Activated naive CD4-positive, alpha-beta T cell (primary cell): ENCODE measurements at places on chromosomes 6 and 20.

GRCh38 chr6:47479140-47479508, 1.5 kb downstream of the CD2AP start:
- DNase-seq, result no peak

GRCh38 chr6:144416244-144416643, 131.1 kb downstream of the UTRN start:
- no peak for DNase-seq

DNA sequence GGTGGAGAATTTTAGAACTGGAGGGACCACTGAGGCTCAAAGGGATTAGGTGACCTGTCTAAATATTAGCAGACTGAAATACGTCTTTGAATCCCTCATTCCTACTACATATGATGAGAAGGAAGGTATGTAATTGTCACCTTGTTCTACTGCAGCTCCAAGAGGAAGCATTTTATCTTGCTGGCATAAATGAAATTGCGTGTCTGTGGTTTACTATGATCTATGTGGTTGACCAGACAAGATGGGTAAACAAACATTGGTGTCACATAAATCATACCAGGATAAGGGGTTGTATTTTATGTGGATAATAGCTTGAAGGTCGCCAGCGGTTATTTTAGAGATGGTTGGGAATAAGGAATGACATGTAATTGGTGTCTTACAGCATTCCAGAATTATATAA, 78.2 kb downstream of the LAMA4 start:
- DNase-seq, result no peak

GRCh38 chr6:95227351-95227750, 350.0 kb upstream of the MANEA start:
- no peak for DNase-seq

DNA sequence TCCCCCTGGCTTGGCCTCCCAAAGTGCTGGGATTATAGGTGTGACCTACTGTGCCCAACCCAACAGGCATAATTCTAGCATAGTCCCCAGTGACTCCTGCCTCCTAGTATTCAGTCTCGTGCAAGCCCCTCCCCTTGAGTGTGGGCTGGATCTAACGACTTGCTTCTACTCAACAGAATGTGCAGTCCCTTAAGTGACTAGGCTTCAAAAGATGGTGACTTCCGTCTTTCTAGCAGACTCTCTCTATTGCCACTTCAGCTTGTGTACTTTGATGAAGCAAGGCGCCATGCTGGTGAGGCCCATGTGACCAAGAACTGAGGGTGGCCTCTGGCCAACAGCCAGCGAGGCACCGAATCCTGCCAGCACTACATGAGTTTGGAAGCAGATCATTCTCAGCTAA, 109.6 kb upstream of the TRAF3IP2 start:
- DNase-seq, result no peak

DNA sequence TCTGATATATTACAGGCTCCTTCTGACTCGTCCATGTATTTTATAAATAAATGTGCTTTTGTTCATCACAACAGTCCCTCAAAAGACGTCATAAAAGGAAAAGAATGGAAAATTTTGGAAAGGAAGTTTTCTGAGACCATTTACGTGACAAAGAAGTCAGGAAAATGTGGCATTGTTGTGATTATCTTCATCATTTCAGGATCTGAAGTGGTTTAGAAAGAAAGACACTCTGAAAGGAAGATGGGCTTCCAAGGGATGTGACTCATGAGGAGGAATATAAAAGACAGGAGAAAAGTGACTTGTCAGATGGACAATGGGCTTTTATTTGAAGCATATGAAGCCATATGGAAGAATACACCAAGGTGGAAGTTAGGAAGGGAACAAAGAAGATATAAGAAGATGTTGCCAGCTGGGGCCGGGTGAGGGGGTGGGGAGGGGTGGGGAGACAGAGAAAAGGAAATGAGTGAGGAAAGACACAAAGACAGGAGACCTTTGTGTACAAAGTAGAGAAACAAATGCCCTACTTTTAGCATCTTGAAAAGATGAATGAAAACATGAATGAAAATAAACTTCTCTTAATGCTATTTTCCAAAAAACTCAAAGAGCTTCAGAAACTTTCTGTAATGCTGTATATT, 190.3 kb upstream of the PREP start:
- no peak for DNase-seq

- DNase-seq, result no peak
Observed at GRCh38 chr6:41182069-41183034, 18.6 kb downstream of the TREML2 start.

GRCh38 chr6:4271761-4272470, 136.5 kb upstream of the ECI2 start:
- DNase-seq, result no peak

- no peak for DNase-seq
Observed at GRCh38 chr6:62530985-62531384, 245.0 kb upstream of the KHDRBS2 start.

GRCh38 chr20:44074252-44075151, 112.5 kb downstream of the JPH2 start:
- no peak for DNase-seq

- no peak for DNase-seq
Observed at GRCh38 chr6:125577124-125577662, 172.2 kb upstream of the HEY2 start.

DNA sequence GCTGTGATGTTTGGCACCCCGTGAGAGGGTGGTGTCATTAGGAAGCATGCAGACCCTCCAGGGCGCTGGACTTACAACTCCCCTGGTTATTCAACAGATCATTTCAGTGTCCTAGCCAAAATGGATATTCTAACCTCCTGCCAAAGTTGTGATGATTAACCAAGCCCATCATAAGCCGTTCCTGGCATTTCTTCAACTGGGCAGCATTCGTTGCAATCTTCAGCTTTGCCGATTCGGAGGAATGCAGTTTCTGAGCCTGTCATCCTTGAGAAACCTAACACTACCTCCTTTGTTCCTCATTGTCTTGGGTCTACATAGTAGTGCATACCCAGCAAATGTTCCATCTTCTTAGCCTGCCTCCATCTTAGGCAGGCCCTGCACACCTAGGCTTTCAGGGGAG, 79.2 kb upstream of the MAP3K4 start:
- no peak for DNase-seq

DNA sequence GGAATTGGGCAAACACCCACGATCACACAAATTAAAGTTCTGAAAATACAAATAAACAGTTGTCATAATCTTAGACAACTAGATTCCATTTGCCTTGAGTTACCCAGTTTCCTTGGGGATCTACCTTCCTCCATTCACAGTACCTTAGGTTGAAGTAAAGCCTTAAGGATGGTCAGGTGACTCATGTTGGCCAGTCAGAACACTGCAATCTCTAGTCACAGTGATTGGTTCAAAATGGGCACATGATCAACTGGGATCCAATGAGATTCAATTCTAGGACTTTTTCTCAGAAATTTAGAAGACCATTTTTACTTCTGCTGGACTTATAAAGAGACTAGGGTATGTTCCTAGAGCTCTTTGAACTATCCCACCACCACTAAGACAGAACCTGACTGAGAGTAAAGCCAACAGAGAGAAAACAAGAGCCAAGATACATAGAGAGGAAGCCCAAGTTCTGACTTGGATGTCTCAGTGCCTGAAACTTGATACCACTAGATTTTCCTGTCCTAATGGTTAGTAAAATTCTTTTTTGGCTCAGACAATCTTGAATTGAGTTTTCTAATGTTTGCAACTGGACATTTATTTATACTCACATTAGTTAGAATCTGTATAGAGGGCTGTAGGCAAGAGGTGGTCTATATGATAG, 8.6 kb upstream of the CLIC5 start:
- DNase-seq, result no peak

GRCh38 chr6:83167726-83168278, 25.3 kb downstream of the PGM3 start:
- DNase-seq, result no peak

- no peak for DNase-seq
Observed at GRCh38 chr6:133291671-133292070, 50.5 kb downstream of the EYA4 start.

- no peak for DNase-seq
Observed at GRCh38 chr6:49490633-49491032, 9.1 kb upstream of the GLYATL3 start.

- DNase-seq, result no peak
Observed at GRCh38 chr6:67535946-67536345, 1099.1 kb upstream of the ADGRB3 start.

DNA sequence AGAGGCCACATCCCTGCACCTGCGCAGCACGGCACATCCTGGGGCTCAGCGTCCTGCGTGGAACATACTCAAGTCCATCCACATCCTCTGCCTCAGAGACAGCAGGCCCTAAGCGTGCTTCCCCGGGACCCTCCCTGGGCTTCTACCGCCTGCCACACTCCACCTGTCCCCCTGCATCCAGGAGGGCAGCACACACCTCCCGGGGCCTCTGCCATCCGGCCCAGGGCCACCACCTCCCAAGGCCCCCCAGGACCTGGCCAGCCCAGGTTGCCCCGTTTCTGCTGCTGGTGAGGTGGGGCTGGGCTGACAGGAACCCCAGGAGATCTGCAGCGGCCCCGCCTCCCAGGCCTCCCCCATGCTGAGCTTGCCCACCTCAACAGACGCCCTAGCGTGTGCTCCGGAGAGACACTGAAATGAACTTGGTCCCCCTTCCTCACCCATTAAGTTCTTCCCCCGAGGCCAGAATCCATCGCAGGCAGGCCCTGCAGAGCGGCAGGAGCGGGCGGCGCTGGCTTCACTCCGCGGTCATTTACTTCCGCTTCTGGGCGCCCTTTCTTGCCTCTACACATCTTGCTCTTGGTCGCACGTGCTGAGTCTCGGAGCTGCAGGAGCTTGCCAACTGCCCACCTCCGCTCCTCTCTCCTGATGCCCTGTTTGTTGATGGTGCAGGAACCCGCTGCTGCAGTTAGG, 235.3 kb downstream of the TAF4 start:
- no peak for DNase-seq

- peak; percentile 17 for DNase-seq
Observed at GRCh38 chr6:6614096-6614982, 25.8 kb downstream of the LY86 start.

- DNase-seq, result no peak
Observed at GRCh38 chr20:62117362-62117646, 5.0 kb upstream of the LSM14B start.

GRCh38 chr20:18645196-18645745, 57.4 kb downstream of the DTD1 start:
- DNase-seq, result no peak

GRCh38 chr20:41748051-41748450, 129.9 kb upstream of the CHD6 start:
- DNase-seq, result no peak

DNA sequence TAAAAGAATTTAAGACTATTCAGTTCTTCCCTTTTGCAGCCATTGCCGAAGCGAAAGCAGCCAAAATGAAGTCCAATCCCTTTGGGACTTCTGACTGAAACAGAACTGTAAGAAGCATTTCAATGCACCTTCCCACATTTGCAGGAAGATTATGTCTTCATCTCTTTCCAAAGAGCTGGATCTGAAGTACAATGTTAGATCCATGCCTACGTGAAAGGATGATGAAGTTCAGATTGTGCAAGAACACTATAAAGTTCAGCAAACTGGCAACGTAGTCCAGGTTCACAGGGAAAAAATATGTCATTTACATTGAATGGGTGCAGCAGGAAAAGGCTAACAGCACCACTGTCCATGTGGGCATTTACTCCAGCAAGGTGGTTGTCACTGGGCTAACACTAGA, 6.0 kb upstream of the FILIP1 start:
- DNase-seq, result no peak

DNA sequence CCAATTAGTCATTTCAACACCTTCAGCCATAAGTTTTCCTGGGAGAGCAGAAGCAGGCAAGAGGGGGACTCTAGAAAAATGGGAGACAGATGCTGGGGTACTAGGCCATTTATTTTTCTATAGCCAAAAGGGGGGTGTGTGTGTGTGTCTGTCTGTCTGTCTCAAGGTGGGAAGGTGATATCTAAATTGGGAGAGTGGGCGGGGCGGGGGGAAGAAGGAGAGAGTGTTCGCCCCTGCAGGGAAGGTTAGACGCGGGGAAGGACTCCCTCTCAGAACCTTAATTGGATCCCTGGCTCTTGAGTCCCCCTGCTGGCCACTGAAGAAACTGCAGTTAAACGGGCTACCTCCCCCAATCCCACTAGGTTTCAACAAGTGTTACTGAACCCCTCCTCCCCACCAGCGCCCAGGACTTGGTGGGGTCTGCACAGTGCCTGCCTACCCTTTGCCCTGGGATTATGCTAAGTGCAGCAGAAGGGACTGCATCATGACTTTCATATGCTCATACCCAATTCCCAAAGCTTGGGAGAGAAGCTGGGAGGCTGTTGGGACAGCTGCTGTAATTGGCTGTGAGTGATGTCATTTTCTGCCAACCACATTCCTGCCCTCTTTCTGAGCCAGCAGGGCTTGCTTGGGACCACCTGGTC, 45.8 kb downstream of the FOXP4 start:
- peak; percentile 70 for DNase-seq

- DNase-seq, result no peak
Observed at GRCh38 chr20:3277686-3278465, 38.9 kb upstream of the SLC4A11 start.

GRCh38 chr6:51866867-51867266, 220.5 kb downstream of the PKHD1 start:
- no peak for DNase-seq

- DNase-seq, result no peak
Observed at GRCh38 chr6:140773276-140773675, 1359.4 kb upstream of the GJE1 start.

DNA sequence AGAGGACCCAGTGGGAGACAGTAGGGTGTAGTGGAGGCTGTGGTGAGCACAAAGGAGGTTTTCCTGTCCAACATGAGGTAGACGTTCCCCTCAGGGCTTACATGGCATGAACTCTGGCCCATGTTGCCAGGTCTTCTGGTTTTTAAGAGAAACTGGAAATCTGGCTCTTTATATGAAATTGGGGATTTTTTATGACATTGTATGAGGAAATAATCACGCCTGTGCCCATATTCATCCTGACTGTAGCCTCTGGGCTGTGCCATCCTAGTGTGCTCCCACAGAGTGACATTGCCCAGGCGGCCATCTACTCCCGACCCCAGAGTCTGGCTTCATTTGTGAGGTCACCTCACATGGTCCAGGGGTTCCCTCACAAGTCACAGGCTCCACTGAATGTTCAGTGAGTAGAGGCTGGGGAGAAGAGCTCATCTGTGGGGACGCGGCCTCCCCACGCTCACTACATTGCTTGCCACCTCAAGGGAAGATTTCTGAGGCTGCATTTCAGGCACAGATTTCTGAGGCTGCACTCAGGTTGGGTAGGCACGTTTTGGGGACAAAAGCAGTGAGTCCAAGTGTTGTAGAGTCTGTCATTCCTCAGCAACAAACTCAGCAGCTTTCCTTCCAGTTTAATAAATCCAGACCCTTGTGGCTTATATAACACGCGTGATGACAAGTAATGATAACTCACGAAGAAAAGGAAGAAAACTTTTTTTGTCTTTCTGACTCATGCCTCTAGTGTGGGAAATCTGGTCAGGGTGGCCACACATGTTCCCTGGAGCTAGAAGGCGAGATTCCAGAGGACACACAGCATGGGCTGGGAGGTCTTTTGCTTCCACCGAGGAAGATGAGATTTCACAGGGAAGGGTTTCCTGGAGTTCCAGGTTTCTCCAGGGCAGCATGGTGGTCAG, 41.7 kb downstream of the SLC24A3 start:
- no peak for DNase-seq

GRCh38 chr20:40207655-40208054, 481.4 kb downstream of the MAFB start:
- DNase-seq, result no peak

GRCh38 chr6:70973604-70974003, 16.7 kb upstream of the B3GAT2 start:
- no peak for DNase-seq

GRCh38 chr20:48298851-48299484, 513.7 kb upstream of the SULF2 start:
- no peak for DNase-seq

- no peak for DNase-seq
Observed at GRCh38 chr6:51466427-51466826, 621.0 kb downstream of the PKHD1 start.
